ENCODE measurements at places on chromosomes 6 and 20.

DNA sequence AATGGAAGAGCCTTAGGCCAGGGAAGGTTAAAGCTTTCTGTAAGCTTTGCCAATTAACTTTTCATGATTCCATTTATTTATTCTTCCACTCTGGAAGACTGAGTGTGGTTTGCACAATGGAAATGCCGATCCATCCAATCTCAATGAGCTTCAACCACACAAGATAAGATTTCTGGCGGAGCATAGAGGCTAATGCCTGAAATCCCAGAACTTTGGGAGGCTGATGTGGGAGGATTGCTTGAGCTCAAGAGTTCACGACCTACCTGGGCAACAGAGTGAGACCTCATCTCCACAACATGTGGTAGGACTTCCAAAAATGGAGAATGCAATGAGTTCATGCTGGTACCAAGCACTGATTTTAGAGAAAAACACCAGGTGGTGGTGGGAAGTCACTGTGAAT is 6.2 kb downstream of the ENPP1 start:
- no peak for DNase-seq

- DNase-seq = no peak
Measured at GRCh38 chr6:5072440-5072839, 12.7 kb upstream of the PPP1R3G start.

DNA sequence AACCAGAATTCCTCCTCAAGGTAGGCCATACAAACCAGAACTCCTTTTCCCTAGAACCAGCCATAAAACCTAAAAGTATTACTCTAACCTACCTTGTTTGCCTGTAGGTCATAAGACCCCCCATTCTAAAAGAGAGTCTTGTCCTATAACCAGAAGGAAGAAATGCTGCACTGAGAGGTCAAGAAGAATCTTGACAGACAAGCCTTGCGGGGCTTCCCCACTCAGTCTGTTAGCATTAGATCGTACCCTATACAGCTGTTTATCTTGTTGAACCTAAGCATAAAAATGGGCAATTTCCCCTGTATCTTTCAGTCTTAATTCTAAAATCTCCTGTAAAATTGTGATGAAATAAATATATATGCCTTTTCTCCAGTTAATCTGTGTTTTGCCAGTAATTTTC is 52.3 kb upstream of the HFE start:
- no peak for DNase-seq

- no peak for DNase-seq
Measured at GRCh38 chr20:23820493-23820892, 6.0 kb downstream of the CST2 start.

Data from forelimb muscle (tissue), 1 donor.